ENCODE measurements at places on chromosomes 2 and 18. TPM values are rescaled to one million over a fixed set of nuclear protein-coding genes. Genes with fewer than 3 reads are reported as not detected.

DNA sequence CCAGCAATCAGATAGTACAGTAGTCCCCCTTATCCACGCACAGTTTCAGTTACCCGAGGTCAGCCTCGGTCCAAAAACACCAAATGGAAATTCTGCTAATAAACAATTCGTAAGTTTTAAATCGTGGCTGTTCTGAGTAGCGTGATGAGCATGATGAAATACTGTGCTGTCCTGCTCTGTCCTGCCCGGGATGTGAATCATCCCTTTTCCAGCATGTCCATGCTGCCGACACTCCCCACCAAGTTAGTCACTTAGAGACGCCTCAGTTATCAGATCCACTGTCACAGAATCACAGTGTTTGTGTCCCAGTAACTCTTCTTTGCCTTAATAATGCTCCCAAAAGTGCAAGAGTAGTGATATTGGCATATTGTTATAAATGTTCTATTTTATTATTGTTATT, 62.1 kb downstream of the MEX3C start:
- no peaks in the 10 kb centered on the region for H3K27me3 ChIP-seq
- no peak overlapping the region for H3K4me3 ChIP-seq
- H3K4me1 ChIP-seq, result peaks cover 5% of the 10 kb centered on the region
- H3K27ac ChIP-seq, result no peak overlapping the region
- DNase-seq, result no peak

DNA sequence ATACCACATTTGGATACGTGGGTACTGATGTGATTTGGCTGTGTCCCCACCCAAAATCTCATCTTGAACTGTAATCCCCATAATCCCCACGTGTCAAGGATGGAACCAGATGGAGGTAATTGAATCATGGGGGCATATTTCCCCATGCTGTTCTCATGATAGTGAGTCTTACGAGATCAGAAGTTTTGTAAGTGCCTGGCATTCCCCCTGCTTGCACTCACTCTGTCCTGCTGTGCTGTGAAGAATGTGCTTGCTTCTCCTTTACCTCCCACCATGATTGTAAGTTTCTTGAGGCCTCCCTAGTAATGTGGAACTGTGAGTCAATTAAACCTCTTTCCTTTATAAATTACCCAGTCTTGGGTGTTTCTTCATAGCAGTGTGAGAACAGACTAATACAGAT, 70.3 kb downstream of the CHST9 start:
- H3K27ac ChIP-seq, result no peak overlapping the region
- H3K27me3 ChIP-seq, result no peaks in the 10 kb centered on the region
- no peak overlapping the region for H3K4me3 ChIP-seq
- DNase-seq, result no peak
- no peaks in the 10 kb centered on the region for H3K4me1 ChIP-seq

DNA sequence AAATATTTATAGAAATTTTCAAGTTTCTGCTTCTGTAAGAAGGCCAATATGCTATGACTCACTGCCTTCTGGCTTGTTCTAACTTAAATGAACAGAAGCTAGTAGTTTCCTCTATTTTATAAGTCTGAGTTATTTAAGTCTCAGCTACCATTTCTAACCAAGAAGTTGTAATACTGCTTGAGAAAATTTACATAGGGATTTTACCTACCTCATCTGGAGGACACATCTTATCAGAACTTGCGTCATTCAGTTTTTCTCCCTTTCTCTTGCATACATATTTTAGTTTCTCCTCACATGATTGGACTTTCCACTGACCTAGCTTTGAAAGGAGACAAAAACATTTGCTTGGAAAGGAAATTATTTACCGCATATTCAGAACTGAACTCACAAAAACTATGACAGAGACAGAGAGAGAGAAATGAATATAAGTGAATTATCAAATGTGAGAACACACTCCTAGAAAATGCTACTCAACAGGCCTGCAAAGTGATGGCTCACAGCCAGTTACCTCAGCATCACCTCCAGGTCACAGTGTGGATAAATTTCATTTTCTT, 81.1 kb upstream of the CD302 start:
- H3K4me3 ChIP-seq, result no peak overlapping the region
- no peaks in the 10 kb centered on the region for H3K27me3 ChIP-seq
- H3K4me1 ChIP-seq, result peaks cover 23% of the 10 kb centered on the region
- DNase-seq, result peak; percentile 19

DNA sequence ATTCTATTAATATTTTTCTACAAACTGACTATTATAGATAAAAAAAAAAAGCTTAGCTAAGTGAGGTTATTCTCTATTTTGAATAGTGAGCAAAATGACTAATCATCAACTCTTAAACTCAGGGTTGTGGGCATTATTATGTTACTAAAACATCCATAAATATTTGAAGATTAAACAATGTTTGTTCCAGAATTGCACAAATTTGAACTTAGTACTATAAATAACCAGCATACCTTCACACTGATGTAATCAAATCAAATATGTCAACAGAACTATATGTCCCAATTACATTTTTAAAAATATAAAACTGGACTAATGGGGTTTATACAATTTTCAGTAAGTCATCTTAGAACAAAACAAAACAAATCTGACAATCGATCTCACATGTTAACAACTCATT, 800.9 kb downstream of the LRP1B start:
- H3K36me3 ChIP-seq, result no peaks in the 10 kb centered on the region
- H3K27me3 ChIP-seq, result no peaks in the 10 kb centered on the region
- H3K4me1 ChIP-seq, result no peaks in the 10 kb centered on the region
- DNase-seq, result no peak
- H3K4me3 ChIP-seq, result no peak overlapping the region

DNA sequence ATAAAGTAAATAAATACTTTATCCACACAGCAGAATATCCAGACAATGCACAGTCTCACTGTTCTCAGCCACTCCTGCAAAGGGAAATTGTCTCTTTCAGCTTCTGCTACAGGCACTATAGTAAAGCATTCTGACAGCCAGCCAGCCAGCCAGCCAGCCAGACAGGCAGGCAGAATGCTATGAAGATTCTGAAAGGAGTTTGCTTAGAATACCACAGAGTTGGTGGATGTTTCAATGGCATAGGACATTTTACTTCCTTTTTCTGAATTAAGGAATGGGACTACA, 116.1 kb upstream of the CYP26B1 start:
- DNase-seq, result no peak
- H3K27me3 ChIP-seq, result no peaks in the 10 kb centered on the region
- H3K36me3 ChIP-seq, result peaks cover 1% of the 10 kb centered on the region
- H3K4me1 ChIP-seq, result no peaks in the 10 kb centered on the region
- H3K27ac ChIP-seq, result no peak overlapping the region
- H3K4me3 ChIP-seq, result no peak overlapping the region

- no peaks in the 10 kb centered on the region for H3K4me1 ChIP-seq
- H3K27me3 ChIP-seq, result no peaks in the 10 kb centered on the region
- H3K36me3 ChIP-seq, result no peaks in the 10 kb centered on the region
- no peak overlapping the region for H3K4me3 ChIP-seq
- DNase-seq, result no peak
These were observed 1254.5 kb upstream of the FAM98A start for GRCh38 chr2:34853646-34854045.

GRCh38 chr2:36780231-36780839, 83.8 kb downstream of the VIT start:
- H3K4me3 ChIP-seq, result no peak overlapping the region
- DNase-seq, result no peak
- no peak overlapping the region for H3K27ac ChIP-seq
- H3K4me1 ChIP-seq, result peaks cover 4% of the 10 kb centered on the region
- H3K36me3 ChIP-seq, result no peaks in the 10 kb centered on the region
- peaks cover 19% of the 10 kb centered on the region for H3K27me3 ChIP-seq

DNA sequence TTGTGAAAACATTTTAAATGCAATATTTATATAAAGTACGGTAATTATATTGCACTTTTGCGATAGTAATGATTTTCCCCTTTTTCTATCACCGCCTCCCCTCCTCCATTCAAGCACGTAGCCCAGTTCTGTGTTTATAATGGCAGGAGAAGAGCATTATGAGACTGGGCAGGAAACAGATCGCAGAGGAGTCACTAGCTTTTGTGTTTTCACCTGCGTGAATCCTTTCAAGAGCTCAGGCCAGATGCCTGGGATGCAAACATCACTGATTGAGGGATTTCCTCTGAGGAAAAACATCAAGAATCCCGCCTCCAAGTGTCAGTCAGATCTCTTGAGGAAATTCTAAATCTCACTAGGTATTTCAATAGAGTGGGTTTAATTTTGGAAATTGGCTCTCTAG, 178.4 kb upstream of the FN1 start:
- no peaks in the 10 kb centered on the region for H3K36me3 ChIP-seq
- H3K27ac ChIP-seq, result no peak overlapping the region
- H3K4me3 ChIP-seq, result no peak overlapping the region
- H3K4me1 ChIP-seq, result no peaks in the 10 kb centered on the region

DNA sequence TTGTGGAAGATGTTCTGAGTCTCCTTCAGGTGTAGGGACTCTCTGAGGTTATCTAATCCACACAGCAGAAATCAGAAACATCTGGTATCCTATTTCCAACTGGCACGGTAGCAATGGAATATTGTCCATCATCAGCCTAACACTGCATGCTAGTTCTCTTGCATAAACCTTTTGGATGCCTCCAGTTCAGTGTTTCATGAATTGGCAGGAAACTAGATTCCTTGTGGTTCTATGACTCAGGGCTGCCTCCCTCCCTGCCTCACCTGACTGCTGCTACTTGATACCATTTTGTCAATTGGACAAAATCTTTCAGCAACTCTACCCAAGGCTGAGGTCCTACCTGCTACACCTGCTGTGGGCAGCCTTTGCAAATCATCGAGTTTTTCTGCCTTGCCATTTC, 130.9 kb downstream of the TPGS2 start:
- H3K4me3 ChIP-seq, result no peak overlapping the region
- no peak for DNase-seq
- no peak overlapping the region for H3K27ac ChIP-seq
- peaks cover 3% of the 10 kb centered on the region for H3K27me3 ChIP-seq
- H3K4me1 ChIP-seq, result no peaks in the 10 kb centered on the region
- H3K36me3 ChIP-seq, result no peaks in the 10 kb centered on the region

DNA sequence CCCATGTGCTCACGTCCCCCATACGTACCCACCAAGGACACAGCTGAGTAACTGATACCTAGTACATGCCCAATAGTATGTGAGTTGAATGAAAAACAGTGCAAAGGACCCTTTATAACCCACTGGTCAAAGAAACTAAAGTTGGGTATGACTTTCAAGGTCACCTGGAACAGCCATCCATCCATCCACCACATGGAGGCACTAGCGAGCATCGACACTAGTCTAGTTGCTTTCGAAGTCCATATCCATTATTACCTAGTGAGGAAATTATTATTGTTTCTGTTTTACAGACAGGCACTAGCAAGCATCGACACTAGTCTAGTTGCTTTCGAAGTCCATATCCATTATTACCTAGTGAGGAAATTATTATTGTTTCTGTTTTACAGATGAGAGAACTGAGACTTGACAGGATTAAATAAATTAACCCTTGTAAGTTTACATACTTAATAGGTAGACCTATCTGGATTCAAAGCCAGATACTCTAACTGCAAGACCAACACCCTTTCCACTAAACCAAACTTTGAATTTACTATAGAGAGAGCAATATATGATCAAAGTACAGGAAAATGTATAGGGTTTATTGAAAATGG, 233.7 kb downstream of the METTL4 start:
- H3K27ac ChIP-seq, result no peak overlapping the region
- peaks cover 5% of the 10 kb centered on the region for H3K4me1 ChIP-seq
- no peaks in the 10 kb centered on the region for H3K36me3 ChIP-seq
- no peak overlapping the region for H3K4me3 ChIP-seq

- DNase-seq, result no peak
- no peak overlapping the region for H3K4me3 ChIP-seq
- no peaks in the 10 kb centered on the region for H3K27me3 ChIP-seq
- no peaks in the 10 kb centered on the region for H3K36me3 ChIP-seq
These were observed 800.8 kb upstream of the ID2 start for GRCh38 chr2:7881063-7881462.

GRCh38 chr2:157447741-157448140, 3.9 kb upstream of the CYTIP start:
- no peaks in the 10 kb centered on the region for H3K27me3 ChIP-seq
- H3K27ac ChIP-seq, result peak overlapping the region; percentile 81
- peak overlapping the region; percentile 62 for H3K4me3 ChIP-seq
- peaks cover 13% of the 10 kb centered on the region for H3K36me3 ChIP-seq
- H3K4me1 ChIP-seq, result peaks cover 54% of the 10 kb centered on the region

DNA sequence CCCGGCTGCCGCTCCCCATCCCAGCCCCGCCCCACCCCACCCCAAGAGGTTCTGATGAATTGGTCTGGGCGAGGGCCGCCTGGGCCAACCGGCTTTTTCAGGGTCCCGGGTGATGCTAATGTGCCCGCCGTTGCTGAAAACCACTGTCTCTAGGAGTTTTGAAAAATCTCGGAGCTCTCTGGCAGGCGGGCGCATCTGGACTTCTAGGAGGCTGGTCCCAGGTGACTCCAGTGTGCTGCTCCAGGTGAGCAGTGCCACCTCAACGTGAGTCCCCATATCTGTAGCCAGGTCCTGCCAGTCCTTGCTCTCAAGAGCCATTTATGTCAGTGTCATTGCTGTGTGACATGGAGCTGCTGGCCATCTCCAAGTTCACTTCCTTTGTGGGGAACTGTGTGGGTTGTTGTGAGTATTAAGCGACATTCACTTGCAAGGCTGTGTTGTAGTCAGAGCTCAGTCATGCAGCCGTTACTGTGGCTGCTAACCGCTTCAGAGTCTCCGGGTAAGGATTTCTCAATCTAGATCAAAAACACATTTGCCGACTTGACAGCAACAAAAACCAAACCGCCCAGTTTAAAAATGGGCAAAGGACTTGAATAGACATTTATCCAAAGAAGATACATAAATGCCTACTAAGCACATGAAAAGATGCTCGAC, at the start of gene RFX8:
RFX8 (minus strand) TSS at position 382 of the 654 bp plus-strand sequence. CDS start 8,264 bp downstream, outside the sequence.
- peak; percentile 53 for DNase-seq
- peak within 1 kb of the TSS; percentile 73 for H3K4me3 ChIP-seq
- H3K27ac ChIP-seq, result peak within 1 kb of the TSS; percentile 62
- H3K4me1 ChIP-seq, result peaks cover 17% of the 10 kb centered on the region
- no peaks in the 10 kb centered on the region for H3K36me3 ChIP-seq

GRCh38 chr2:233311241-233311926, 3.8 kb downstream of the SAG start:
- no peaks in the 10 kb centered on the region for H3K36me3 ChIP-seq
- no peak for DNase-seq
- peaks cover 2% of the 10 kb centered on the region for H3K4me1 ChIP-seq
- no peaks in the 10 kb centered on the region for H3K27me3 ChIP-seq
- H3K4me3 ChIP-seq, result no peak overlapping the region
- no peak overlapping the region for H3K27ac ChIP-seq

GRCh38 chr2:212723226-212723625, 184.6 kb upstream of the ERBB4 start:
- H3K27me3 ChIP-seq, result no peaks in the 10 kb centered on the region
- H3K4me3 ChIP-seq, result no peak overlapping the region
- H3K4me1 ChIP-seq, result peaks cover 18% of the 10 kb centered on the region
- peak overlapping the region; percentile 56 for H3K27ac ChIP-seq

GRCh38 chr2:34909992-34910705, 1311.0 kb upstream of the FAM98A start:
- no peaks in the 10 kb centered on the region for H3K27me3 ChIP-seq
- H3K4me1 ChIP-seq, result no peaks in the 10 kb centered on the region
- no peaks in the 10 kb centered on the region for H3K36me3 ChIP-seq
- no peak for DNase-seq
- H3K4me3 ChIP-seq, result no peak overlapping the region

SRD5A2 gene
- not detected for total RNA-seq

GALNT1 gene
- 49.5 TPM for total RNA-seq

DHRS9 gene
- not detected for total RNA-seq

CPO gene
- total RNA-seq, result not detected

ZNF514 gene
- 7.1 TPM for total RNA-seq

SCYGR4 gene
- total RNA-seq, result not detected

MATN3 gene
- not detected for total RNA-seq

SPATA3 gene
- not detected for total RNA-seq

CCNYL1 gene
- total RNA-seq, result 5.8 TPM

CYS1 gene
- not detected for total RNA-seq

IL1F10 gene
- not detected for total RNA-seq

APCDD1 gene
- not detected for total RNA-seq

MARCHF4 gene
- not detected for total RNA-seq

REG1B gene
- not detected for total RNA-seq

Data from activated naive CD8-positive, alpha-beta T cell treated with anti-CD3 and anti-CD28 coated beads for 36 hours (primary cell).